ENCODE measurements at places on chromosomes 12 and 14.

GRCh38 chr14:65299826-65300225 is 112.7 kb upstream of the FUT8 start:
- DNase-seq, result no peak

GRCh38 chr12:121579981-121580868 is 598 bp downstream of the KDM2B start:
- DNase-seq, result peak; percentile 80

DNA sequence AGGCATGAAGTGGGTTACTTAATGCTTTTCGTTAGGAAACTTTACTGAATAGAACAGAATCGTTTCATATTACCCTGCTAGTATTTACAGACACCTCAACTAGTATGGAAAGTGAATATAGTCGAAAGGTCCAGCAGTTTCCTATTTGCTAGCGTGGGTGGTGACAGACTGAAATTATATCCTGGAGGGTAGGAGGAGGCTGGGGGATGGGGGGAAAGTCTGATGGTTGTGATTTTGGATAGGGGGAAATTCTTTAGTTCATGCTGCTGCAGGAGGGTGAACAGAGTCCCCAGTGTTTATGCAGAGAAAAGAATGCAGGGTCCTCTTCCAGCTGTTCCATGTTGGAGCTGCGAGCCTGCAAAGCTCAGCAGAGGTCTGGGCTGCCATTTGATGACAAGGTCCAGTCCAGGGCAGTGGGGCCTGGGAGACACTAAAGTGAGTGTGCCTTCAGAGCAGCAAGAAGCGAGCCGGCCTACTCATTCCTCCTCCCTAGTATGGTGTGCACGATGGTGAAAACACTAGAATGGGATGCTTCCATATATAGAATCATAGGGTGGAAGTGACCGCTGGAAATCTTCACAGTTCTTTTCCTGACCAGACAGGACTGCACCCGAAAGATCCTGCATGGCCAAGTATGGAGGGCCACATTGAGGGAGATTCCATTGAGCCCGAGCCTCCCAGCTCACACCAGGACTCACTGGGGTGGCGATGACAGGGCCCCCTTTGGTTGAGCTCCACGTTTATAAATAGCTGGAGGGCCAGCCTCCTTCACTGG is 2.1 kb downstream of the SAMD4A start:
- peak; percentile 60 for DNase-seq

DNA sequence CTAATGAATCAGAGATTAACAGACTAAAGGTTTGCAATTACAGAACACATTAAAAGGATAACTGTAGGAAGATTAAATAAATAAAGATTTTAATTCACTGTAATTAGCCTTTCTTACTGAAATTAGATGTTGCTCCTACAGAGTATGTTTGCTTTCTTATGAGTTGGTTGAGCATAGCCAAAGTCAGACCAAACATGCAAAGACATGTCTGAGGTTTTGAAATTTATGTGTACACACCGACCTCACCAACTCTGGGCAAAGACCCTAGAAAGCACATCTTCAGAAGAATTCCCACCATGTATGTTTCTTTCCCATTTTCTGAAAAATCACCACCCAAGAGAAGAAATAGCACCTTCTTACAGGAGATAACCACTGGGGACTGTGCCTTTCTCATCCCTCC is 159.2 kb downstream of the PAX9 start:
- no peak for DNase-seq

DNA sequence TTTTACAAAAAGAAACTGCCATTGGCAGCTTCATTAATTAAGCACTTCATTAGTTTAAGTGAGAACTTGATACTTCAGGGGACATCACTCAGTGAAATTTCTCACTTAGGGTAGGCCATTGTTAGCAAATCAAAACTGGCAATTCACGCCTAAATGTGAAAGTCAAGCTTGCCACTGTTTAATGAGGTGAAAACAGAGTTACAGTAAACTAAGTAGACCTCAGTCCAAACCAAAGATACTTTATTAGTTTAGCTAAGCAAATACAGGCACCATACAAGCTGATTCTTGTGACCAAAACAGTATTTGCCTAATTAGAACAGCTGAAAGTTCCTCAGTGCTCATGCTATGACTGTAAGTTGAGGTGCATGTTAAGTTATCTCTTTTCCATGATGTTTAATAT is 176.5 kb upstream of the CPNE8 start:
- no peak for DNase-seq

- peak; percentile 49 for DNase-seq
Observed at GRCh38 chr12:12266389-12266872, 413 bp downstream of the LRP6 start.

GRCh38 chr12:58433959-58434358 is 486.3 kb downstream of the LRIG3 start:
- no peak for DNase-seq

GRCh38 chr12:69897744-69898143 is 72.7 kb downstream of the MYRFL start:
- peak; percentile 81 for DNase-seq

GRCh38 chr14:68815298-68816182 is 22.7 kb upstream of the ZFP36L1 start:
- DNase-seq, result no peak

DNA sequence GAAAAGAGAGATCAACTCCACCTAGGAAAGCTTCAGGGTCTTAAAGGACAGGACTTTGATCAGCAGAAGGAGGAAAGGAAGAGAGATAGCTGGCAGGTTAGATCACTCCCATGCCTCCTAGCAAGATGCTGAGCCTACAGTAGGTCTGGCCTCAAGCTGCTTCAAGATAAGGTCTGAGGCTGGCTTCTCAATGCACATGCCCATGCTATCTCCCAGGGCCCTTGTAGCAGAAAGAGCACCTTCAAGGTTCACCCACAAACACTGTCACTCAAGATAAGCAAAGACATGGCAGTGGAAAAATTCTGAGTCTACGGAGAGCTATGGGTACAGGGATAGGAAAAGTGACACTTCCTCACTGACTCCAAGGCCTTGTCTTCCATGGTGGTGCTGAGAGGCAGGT is 14.3 kb downstream of the REM2 start:
- DNase-seq, result no peak

GRCh38 chr12:98812225-98812624 is 167.1 kb downstream of the APAF1 start:
- DNase-seq, result no peak

DNA sequence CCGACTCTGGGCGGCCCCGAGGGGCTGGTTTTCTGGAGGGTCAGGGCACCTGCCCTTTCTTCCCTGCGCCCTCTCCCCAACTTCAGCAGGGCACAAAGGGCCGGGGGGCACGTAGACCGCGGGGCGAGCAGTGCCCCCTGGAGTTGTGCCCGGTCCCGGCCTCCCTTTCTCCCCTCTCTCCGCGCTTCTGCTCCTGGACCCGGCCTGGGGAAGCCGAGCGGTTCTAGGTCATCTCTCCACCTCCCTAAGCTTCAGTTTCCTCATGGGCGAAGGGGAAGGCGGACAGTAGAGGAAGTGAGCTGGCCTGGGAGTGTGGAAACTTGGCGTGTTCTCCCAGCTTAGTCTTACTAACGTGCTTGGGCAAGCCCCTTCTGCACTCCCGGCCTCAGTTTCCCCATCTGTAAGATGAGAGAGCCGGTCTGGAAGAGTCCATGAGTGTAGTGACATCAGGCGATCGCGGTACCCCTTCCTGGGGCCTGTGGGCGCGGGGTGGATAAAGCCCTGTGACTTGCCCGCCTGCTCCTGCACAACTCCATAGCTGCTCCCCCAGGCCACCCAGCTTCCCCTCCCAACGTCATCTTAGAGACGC is 158.6 kb upstream of the PARP11 start:
- no peak for DNase-seq

DNA sequence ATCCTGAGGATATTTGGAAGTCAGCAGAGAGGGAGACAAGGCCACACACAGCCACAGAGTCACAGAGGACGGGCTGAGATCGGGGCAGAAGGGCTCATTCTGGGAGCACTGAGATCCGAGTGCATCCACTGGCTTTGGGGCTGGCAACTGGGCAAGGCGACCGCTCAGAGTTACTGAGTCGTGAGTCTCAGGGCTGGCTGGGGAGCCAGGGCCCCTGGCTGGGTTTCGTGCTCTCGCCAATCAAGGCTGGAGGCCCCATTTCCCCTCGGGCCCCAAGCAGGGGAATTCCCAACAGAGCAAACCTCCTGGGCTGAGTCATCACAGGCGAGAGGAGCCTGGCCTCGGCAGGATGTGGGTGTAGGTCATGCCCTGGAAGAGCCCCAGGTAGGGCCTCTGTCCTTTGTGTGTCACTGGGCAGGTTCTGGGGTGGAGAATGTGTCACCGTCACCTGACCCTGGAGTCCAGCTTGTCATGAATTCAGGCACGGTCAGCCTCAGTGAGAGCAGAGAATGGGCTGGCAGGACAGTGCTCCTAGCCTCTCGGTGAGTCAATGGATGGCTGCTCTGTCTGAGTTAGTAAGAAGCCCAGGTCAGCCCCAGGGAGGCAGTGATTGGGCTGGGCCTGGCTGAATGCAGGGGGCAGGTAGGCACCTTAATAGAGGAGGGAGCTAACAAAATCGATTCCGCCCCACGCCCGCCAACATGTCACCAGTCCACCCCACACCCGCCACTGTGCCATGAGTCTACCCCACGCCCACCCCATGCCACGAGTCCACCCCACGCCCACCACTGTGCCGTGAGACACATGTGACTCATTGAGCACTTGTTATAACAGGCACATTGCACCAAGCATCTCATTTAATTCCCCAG is 16.9 kb downstream of the ASB2 start:
- DNase-seq, result no peak

DNA sequence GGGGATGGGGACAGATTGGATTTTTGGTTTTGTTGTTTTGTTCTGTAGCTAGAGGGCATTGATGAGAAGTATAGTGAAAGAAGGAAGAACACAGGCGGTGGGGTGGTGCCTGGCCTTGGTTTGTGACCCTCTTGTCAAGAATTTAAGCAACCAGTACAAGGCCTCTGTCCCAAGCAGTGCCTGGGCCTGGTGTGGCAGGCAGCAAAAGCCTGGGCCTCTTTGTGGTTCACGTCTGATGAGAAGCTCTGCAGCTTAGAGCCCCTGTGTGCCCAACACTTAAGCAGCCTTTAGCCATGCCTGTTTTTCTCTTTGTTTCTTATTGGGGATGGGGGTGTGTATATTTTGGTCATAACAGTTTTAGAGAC is 98.0 kb downstream of the PPP2R5C start:
- no peak for DNase-seq

DNA sequence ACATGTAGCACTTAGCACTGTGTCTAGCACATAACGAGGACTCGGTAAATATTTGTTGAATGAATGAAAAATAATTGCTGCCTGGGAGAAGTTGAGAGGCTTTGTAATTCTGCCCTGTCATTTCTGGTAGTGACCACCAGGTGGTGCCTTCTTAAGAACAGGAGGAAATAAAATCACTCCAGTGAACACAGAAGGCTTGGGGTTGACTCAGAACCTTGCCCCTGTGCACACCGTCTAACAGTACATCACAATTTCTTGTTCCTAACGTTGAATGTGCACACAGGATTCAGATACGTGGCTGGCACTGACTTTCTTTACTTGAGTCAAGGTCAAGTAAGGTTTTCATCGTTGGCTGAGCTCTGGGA is 91.8 kb downstream of the RGS6 start:
- DNase-seq, result peak; percentile 8

- DNase-seq, result peak; percentile 15
Observed at GRCh38 chr12:22787557-22787956, 162.6 kb downstream of the ETNK1 start.
